ENCODE measurements at places on chromosomes 3 and 15.
A peak's percentile ranks its signal among the peaks of the same experiment; 100 is the strongest.

DNA sequence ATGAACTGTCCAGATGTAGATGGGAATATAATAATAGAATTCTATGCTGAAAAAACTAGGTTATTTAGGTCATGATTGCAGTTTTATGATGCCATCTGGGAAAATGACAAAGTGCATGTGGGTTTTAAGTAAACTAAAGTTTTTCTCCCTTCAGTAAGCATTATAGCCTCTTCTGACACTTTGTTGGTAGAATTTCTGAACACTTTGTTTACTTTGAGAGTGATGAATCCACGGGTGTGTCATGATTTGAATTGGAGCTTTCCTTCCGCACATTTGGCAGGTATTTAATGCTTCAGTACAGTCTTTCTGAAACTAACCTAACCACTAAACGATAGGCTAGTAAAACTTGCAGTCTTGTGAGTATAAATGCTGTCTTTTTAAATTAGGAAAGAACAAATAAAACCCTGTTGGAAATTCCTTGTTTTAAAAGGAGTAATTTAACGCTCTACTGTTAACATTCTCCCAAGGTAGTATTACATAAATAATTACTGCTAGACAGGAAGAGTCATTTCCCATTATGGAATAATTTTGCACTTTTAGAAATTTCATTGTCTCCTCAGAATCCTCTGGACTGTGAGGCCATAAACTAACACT, 7.0 kb downstream of the FILIP1L start:
- no peak for DNase-seq

- DNase-seq, result no peak
Observed at GRCh38 chr15:60280259-60280658, 117.5 kb downstream of the ANXA2 start.

GRCh38 chr3:11089931-11090330, 64.4 kb upstream of the HRH1 start:
- no peak for DNase-seq

DNA sequence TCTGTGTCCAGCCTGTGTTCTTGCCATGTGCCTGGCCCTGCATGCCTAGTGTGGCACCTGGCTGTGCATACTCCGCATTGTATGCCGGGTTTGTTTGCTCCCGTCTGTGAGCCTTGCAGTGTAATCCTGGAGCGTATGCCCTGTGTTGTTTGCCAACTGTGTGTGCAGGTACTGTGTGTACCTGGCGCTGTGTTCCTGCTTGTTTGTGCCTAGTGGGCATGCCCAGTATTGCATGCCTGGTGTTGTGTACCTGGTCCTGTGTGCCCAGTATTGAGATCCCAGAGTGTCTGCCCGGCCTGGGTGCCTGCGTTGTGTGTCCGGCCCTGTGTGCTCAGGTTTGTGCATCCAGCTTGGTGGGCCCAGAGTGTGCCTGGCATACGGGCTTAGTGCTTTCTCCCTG, 54.5 kb upstream of the CHRNA7 start:
- DNase-seq, result no peak

DNA sequence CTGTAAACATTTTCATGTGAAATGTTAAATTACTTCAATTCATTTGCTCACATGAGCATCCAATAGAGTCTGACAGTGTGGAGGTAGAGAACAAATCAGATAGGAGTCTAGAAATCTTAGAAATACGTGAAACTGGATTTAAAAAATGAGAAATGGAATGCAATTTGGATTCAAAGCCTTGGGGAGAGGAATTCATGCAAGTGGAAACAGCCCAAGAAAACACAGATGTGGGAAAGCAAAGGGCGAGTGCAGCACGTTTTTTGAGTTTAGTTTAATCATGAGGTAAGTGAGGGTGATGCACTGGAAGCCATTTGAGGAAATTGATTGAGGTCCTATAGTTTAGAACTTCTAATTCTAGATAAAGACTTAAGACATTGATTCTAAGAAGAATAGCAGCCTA, 434.7 kb downstream of the C3orf38 start:
- DNase-seq, result no peak

- DNase-seq, result no peak
Observed at GRCh38 chr3:77055841-77056341, 16.0 kb downstream of the ROBO2 start.

GRCh38 chr3:195162033-195162669, 108.8 kb downstream of the XXYLT1 start:
- no peak for DNase-seq

DNA sequence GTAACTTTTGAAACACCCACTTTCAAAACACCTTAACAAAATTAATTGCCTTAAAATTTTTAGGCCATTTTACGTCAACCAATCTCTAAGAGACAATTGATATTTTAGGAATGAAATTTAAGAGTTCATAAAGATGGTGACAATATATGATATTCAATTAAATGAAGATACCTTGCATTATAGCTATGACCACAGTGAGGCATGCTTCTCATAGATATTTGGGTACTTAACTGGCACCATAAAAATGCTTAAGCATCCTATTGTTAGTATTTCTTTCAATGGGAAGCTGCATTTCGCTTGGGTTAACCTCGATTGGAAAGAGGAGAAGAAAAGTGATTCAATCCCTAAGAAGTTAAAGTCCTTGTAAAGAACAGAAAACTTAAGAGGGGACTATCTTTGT, 209.0 kb downstream of the GAP43 start:
- no peak for DNase-seq

GRCh38 chr3:5347486-5347885, 160.0 kb downstream of the EDEM1 start:
- DNase-seq, result no peak

DNA sequence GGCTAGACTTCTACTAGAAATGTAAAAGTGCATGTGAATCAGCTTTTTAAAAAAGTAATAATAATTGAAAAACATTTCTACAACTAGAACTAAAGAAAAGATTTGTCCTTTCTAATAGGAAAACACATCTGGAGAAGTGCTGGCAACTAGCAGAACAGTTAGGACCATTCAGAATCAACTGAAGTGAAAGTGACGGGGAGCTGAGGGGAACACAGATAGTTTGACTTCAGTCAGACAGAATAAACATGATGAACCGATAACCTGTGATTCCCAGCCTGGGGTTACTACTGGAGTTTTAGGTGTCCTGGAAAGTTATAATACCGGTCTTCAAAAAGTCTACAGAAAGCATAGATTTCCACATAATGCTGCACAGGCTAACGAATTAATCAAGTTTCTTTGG, 28.1 kb downstream of the OPA1 start:
- no peak for DNase-seq

DNA sequence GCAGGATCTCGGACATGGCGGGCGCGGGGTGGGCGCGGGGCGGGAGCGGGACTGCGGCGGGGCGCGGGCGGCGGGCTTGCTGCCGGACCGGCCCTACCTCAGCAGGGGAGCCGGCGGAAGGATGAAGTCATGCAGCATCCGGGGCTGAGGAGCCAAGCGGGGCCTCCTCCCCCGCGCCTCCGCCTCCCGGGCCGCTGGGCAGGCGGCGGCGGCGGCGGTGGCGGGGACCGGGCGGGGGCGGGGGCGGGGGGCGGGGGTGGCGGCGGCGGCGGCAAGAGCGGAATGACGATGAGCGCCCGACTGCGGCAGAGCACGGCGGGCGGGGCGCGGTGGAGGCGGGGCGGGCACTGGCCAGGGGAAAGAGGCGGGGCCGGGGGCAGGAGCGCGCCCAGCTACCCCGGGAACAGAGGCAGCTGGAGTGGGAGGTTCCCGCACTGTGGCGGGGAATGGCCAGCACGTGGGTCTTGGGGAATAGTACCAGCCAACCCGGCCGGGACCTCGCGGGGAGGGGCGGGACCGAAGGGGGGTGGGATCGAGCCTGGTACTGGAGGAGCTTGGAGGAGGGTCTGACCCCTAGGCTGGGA, at the start of gene CAMK2N2:
Gene CAMK2N2 (minus strand): TSS at position 284 of the 584 bp plus-strand sequence. CDS start 268 bp downstream, at position 16.
- peak; percentile 97 for DNase-seq

- no peak for DNase-seq
Observed at GRCh38 chr3:141151439-141151838, 80.2 kb upstream of the PXYLP1 start.

DNA sequence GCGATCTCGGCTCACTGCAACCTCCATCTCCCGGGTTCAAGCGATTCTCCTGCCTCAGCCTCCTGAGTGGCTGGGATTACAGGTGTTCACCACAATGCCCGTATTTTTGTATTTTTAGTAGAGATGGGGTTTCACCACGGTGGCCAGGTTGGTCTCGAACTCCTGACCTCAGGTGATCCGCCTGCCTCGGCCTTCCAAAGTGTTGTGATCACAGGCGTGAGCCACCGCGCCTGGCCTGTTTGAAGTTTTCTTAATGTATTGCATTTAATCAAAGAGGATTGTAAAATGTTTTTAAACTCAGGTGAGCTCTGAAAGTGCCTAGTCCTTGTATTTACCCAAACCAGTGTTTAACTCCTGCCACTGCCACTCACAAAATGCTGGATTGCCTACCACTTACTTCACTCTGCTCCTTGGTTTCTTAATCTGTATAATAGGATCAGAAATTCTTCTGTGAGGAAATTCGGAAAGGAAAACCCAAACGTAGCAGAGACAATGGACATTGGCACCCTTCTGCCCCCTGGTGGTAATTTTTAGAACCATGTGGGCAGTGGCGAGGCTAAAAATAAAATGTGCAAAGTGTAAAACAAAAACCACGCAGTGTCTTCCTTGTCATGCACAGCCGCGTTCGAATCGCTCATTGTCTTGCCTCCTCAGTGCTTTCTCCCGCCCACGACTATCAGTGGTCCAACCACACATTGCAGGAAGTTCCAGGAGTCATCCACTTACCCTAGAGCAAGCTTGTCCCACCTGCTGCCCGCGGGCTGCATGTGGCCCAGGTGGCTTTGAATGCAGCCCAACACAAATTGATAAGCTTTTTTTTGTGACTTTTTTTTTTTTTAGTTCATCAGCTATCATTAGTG, 27.3 kb downstream of the CEP19 start:
- peak; percentile 57 for DNase-seq

GRCh38 chr3:79211586-79212359, 556.0 kb downstream of the ROBO1 start:
- DNase-seq, result no peak

DNA sequence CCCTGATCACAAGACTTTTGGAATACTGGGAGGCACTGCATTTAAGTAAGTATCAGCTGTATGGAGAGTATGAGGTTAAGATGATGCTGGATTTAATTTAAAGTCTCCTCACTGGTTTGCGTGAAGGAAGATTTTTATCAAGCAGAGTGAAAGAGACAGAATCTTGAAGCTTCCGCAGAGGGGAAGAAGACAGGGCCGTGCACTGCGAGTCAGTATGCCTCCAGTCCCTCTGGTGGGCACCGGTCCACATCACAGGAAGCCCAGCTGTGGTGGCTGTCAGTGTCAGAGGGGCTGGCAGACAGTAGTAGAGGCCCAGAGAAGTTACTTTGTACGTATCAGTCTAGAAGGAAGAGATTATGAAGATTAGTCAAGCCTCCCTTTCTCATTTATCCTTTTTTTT, 379.0 kb upstream of the TPRG1 start:
- peak; percentile 70 for DNase-seq

GRCh38 chr15:77959432-77959879, 118.1 kb downstream of the TBC1D2B start:
- peak; percentile 64 for DNase-seq

DNA sequence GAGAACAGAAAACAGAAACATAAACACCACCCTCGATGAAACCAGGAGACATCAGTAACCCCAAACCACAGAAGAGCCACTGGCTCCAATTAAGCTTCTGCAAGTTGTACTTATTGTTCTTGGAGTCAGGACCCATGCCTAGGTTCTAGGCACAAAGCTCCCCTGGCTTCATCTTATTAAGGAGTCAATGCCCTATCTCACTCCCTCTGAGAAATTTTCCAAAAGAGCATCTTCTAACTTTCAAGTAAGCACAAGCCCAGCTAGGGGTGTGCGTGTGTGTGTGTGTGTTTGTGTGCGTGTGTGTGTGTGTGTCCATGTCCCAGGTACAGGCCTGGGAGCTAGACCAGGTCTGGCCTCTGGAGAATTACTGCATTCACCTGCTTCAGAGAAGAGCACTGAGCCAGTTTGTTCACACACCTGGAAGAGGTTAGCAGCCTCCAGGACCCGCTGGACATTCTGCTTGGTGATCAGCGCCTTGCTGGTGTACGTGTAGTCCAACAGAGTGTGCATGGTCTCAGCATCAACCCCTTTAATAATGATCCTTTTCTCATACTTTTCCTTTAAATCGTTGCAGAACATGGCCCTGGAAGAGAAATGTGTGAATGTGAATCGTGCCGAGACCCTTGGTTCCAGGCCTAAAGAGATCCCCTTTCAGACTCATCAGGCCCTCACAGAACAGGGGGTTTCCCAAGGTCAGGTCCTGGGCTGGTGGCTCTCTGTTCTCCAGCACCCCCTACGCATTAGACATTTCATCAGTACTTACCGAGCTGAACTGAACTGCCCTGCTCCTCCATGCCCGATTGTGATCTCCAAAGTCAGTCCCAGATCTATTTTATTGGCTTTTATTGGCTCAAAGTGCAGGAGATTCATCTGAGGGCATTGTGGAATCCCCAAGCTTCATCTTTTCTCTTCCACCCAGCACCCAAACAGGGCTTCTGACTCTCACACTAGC, 27.8 kb downstream of the KLHL6 start:
- DNase-seq, result no peak

- no peak for DNase-seq
Observed at GRCh38 chr3:68996356-68996995, 17.0 kb downstream of the EOGT start.

GRCh38 chr3:119220970-119221667, 19.6 kb downstream of the B4GALT4 start:
- no peak for DNase-seq

DNA sequence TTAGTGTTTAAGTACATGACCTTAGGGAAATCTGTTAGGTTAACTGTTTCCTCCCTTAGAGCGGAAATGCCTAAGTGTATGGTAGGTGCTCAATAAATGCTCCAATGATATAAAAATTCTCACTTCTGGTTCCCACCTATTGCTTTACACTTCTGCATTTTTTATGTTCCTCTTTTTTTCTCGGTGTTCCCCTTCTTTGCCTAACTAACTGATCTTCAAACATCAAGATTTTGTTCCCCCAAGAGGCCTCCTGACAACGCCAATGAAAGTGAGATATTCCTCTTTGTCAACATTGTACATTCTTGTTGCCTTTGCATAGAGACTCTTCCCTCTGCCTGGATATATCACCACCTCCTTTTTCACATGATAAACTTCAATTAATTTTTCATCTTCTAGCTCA, 17.4 kb downstream of the SLC35A5 start:
- DNase-seq, result no peak

- DNase-seq, result no peak
Observed at GRCh38 chr3:87390821-87391220, 114.4 kb upstream of the POU1F1 start.

GRCh38 chr3:114336122-114336697, 42.4 kb downstream of the TIGIT start:
- DNase-seq, result no peak
